ENCODE measurements at places on chromosomes 6 and 20. TPM values are rescaled to one million over a fixed set of nuclear protein-coding genes. Genes with fewer than 3 reads are reported as not detected.
A peak's percentile ranks its signal among the peaks of the same experiment; 100 is the strongest.

The DLK2 gene
- total RNA-seq: 0.92 TPM

The PTGIS gene
- total RNA-seq: 0.53 TPM

The RSPO3 gene
- total RNA-seq: 1.8 TPM

The FAM209B gene
- total RNA-seq: not detected

The HLA-DPB1 gene
- 8.0 TPM for total RNA-seq

The NFKBIL1 gene
- total RNA-seq: 27.7 TPM

The HDGFL1 gene
- not detected for total RNA-seq

The PNPLA1 gene
- not detected for total RNA-seq

DNA sequence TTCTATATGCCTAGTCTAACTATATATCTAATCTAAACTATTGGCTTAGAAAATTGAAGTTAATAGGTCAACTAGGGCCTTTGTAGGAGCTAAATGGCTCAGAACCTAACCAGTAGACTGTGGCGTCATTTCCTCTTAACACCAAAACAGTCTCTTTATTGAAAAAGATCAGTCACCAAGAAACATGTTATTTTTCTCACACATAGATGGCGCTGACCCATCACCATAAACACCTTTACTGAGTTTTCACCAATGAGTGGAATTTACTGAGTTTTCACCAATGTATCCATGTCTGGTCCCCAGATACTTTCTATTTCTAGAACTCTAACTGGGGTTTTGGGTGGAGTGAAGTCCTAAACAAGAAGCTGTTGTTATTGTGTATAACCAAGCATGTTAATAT is 636.0 kb downstream of the BCKDHB start:
- DNase-seq: peak; percentile 12

DNA sequence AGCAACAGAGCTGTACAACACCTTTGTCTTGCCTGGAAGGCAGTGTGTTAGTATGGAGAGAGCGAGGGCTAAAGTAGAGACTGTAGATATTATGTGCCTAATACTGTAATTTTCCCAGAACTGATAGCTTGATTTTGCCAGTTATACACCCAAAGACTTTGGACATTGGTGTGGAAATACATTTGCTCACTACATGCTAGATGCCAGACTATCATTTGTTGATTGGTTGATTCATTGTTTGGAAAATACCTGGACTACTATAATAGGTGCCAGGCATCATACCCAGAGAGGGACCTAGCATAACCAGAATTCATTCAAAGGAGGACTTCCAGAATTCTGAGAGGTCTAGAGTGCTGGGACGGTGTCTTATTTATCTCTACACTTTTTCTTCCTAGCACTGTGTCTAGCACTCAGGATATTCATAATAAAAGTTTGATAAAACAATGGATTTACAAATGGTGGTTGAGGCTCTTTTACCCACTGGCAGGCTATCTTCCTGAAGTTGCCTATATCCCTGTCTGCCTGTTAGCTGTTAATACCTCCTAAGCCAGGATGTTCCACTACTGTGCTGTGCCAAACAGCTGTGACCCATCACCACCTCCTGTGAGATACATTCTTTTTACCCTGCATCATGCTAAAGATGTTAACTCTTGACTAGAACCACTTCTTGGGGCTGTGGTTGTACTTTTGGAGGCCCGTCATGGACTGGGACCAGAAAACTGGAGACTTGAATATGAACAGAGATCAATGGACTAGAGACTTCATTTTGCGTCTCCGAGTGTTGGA is 72.2 kb upstream of the FUCA2 start:
- DNase-seq: no peak

DNA sequence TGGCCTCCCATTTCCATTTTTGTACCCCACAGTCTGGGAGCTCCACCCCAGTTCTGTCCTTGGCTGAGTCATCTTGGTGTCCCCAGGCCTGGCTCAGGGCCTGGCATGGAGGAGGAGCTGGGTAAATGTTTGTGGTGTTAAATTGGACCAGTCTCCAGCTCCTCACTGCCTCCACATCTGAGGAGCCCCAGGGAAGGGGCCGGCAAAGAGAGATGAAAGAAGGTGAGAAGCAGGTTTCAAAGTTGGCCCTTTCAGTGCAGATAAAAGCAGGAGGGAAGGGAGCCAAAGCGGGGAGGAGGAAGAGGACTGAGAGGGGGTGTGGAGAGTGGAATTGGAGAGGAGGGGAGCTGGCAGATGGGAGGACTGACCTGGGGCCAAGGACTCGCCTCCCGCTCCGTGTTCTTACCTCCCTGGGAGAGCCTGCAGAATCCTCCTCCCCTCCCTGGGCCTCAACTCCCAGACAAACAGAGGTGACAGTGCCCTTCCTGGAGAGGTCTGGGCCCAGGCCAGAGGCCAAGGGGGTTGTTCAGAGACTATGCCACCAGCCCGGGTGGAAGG is 89.0 kb downstream of the CD40 start:
- DNase-seq: no peak

GRCh38 chr6:157272866-157273755 is 50.2 kb downstream of the TMEM242 start:
- DNase-seq: no peak

- no peak for DNase-seq
Observed at GRCh38 chr6:33700391-33701050, 11.0 kb downstream of the UQCC2 start.

- DNase-seq: no peak
Observed at GRCh38 chr6:129130959-129131681, 248.2 kb downstream of the LAMA2 start.

DNA sequence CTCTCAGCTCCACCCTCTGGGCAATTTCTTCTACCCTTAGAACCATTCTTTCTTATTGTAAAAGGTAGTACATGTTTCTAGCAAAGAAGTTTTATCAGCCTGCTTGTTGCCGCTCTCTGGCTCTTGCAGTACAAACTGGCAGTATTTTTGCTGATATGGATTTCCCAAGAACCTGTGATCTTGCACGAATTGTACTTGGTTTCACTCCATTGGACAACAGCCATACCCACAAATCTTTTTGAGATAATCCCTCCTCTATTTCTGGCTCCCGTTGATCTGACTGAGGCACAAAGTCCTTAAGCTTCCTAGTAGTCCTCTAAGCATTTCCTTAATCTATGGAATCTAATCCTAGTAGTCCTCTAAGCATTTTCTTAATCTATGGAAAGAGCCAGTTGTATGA is 487.0 kb upstream of the PTCHD4 start:
- DNase-seq: no peak

DNA sequence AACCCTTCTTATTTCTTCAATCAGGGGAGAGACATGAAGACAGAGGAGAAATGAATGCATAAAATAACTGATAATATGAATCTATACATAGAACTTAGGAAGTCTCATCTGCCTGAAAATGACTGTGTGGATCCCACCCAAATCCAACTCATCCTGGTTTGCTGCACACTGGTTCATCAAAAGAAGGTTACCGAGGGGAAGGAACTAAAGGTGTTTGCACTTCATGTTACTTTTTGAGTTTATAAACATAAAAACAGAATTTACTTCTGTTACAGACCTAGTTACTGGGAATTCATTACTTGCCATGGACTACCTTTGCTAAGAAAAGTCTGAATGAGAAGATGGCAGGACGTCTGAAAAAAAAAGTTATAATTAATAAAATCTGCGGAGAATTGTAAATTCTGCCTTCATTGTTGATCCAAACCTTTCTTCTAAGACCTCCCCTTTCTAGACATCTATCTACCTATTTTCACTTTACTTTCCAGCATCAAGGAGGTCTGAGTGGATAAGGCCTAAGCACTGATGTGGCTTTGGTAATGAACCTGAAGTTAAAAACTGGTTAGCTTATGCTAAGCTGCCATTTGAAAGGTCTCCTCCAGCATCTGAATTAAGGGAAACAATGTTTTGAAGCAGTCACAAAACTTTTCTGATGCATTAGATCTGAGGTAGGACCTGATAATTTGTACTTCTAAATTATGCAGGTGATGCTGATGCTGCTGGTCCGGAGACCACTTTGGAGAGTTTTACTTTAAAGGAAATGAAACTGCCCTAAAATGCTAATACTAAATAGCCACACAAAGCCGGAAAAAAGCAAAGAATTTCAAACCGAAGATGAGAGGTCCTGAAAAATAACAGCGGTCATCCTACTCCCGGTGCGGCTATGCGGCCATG is 84.0 kb downstream of the HFE start:
- DNase-seq: no peak

DNA sequence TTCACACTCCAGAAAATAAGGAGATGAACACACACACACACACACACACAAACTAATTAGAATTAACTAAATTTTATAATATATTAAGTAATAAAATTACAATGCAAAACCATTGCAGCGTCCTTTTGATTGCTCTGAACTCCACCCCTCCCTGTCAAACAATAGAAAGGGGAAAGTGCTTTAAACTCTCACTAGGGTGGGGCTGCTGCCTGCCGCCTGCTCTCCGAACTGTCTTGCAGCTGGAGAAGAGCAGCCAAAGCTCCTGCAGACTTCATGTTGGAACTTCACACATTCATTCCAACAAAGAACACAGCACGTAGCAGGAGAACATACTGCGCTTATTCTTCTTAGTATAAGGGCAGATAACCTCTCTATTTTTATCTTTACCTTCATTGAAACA is 83.2 kb downstream of the GCLC start:
- DNase-seq: no peak

GRCh38 chr20:3046677-3047462 is 1.0 kb downstream of the MRPS26 start:
- no peak for DNase-seq

- DNase-seq: no peak
Observed at GRCh38 chr20:19620446-19620845, 137.6 kb upstream of the RIN2 start.

DNA sequence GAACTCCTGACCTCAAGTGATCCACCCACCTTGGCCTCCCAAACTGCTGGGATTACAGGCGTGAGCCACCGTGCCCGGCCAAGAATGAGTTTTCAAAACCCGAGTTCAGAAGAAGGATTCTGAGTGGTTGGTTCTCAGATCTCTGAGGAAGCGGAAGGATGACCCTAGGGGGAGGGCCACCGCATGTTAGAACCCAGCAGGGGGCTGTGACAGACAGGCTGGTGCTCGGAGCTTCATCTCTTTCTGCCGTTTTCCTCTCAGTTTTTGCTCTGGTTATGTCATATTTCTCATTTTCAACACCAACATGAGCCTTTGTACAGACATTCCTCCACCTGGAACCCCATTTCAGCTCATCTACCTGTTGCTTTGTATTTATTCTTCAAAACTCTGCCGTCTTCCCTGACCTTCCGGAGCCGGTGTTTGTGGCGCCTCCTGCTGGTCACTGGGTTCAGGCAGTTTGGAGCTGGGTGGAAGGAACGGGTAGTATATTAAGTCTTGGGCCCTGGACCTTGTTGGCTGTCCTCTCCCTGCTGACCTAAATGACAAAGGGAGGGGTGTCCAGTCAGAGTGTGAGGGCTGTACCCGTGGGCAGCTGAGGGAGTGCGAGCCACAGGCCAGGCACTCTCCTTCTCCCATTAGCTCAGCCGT is at the start of gene DEFB123:
TSS of gene DEFB123 (plus strand) at position 621 of the 648 bp plus-strand sequence. CDS start 67 bp downstream, outside the sequence.
- no peak for DNase-seq

DNA sequence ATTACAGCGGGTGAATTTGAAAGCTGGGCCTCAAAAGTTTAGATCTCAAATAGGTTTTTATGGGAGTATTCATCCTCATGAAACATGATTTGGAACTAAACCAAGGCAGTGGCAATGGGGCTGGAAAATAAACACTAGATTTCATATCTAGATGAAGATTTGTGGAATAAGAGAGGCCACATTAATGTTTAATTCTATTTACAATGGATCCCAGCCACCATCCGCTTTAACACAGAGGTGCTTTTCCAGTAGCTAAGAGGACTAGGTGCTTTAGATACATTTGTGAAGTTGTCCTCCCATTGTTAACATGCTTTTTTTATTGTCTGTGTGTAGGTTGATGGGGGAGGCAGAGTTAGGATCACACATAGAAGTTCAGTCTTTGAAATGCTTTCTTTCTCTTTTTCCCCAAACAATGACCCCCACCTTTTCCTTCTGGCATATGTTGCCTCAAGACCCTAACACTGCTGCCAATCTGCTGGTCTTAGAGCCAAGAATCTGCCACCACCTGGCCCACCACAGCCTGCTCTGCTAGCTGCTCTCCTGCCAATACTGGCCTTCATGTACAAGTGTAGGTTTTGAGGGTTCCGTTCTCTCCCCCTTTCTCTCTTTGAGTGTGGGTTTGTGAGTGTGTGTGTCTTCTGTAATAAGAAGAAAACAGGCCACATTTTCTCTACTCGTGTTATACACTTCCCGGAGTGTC is 27.8 kb upstream of the GFRAL start:
- DNase-seq: no peak

GRCh38 chr6:67759001-67759400 is 876.1 kb upstream of the ADGRB3 start:
- DNase-seq: no peak

- no peak for DNase-seq
Observed at GRCh38 chr20:35629427-35630145, 14.0 kb downstream of the SPAG4 start.

All from glomerular endothelial cell (primary cell).